Activated CD4-positive, alpha-beta T cell treated with anti-CD3 and anti-CD28 coated beads for 4 hours (primary cell): ENCODE measurements at places on chromosomes 2 and 18.

DNA sequence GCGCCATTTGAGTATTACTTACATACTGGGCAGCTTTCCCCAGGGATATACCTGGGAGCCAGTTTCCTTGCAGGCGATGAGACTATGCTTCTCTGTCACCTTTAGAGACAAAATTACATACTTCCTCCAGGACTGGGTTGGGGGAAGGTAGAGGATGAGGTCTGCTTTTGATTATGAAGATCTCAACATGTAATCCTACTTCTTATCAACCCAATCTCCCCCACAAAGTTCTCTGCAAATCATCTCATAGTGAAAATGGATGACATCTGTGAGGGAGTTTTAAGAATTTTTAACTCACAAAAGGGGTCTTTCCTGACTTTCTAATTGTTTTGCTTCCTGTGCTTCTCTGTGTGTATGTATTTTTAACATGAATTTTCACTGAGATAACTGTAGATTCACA, 81.9 kb downstream of the TMEM131 start:
- no peak for DNase-seq

- no peak for DNase-seq
Observed at GRCh38 chr2:55418512-55419232, 984 bp downstream of the CCDC88A start.

GRCh38 chr2:171550613-171551012, 28.3 kb downstream of the CYBRD1 start:
- DNase-seq = no peak

DNA sequence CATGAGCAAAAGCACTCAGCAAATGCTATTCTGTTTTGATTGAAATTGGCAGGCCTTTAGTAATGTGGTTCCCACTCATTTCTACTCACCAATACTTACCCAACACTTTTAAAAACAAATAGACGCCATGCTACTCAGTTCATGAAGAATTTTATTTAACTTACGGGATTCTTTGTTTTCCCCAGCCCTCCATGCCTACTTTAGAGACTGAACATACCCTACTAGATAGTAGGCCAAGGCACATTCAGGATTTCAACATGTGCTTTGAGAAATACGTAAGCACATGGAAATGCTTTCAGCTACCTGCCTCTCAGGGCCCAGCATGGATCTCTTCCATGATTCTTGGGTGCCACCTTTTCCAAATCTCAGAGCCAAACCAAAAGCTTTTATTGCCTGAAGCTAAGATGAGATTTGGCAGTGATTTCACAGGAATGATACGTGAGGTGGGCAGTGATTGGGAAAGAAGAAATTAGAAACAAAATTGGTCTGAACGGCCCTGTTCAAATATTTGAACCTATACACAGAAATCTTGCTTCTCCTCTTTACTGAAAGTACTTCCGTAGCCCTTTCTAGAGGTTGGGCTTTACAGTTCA, 31.4 kb downstream of the NAPG start:
- DNase-seq = no peak

- DNase-seq = no peak
Observed at GRCh38 chr18:911025-911424, 6.4 kb downstream of the ADCYAP1 start.

DNA sequence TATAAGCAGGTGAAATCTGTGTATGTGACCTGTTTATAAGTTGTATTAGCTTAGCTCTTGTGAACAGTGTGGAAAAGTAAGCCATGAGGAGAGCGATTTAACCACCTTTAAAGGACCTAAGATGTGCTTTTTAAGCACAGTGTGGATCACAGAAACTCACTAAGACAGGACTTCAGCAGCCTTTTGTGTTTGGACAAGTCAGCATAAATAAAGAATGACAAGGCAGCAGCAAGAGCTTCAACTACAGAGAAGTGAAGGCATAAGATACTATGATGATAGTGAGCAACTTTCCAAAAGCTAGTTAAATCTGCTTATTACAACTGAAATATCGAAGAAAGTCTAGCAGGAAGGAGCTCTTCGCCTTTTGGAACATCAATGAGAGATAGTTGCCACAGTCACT, 8.9 kb downstream of the HNRNPA3 start:
- DNase-seq = no peak

DNA sequence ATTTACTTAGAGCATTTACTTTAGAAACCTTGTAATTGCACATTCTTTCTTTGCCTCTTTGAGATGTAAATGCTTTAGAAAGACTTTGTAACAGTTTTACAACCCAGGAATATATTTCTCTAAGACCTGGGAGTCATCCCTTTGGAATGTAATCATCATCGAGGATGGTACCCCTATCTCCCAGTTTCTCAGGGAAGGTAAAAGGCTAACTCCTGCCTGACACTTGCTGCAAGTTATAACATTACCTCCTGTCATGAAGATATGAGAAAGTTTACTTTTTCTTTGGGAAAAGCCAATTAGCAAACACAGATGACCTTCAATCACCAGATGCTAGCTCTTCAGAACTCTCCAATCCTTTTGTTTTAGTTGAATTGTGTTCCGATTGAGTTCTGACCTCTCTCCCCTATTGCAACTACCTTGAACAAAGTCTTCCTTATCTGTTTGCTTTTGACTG, 420.3 kb upstream of the FSIP2 start:
- DNase-seq = no peak

DNA sequence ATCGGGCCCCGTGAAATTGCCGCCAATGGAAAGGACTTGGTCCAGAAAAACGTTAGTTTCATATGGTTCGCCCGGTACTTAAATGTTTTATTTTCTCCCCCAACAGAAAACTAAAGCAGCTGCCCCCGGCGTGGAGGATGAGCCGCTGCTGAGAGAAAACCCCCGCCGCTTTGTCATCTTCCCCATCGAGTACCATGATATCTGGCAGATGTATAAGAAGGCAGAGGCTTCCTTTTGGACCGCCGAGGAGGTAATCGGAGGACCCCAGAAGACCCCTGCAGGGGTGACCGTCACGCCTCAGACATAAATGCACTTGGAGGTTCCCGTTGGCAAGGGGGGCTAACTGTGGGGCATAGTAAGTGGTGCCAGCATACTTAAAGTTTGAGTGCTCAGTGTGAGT, 742 bp downstream of the RRM2 start:
- DNase-seq = no peak

- DNase-seq = no peak
Observed at GRCh38 chr18:56967035-56967434, 179.9 kb upstream of the BOD1L2 start.

DNA sequence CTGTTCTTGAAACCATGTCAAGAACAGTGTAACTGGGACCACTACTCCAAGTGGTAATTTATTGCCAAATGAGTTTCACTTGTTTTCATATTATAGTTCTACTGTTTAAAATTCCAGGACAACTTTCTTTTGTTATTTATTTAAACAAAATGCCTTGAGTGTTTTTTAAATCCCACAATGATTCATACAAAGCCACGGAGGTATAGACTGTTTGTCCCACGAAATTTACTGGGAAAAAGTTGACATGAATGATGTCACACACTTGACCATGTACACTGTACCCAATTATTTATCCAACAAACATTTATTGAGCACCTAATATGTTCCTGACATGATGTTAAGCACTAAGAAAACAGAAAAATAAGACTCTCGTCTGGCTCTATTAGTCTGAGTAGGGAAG, 243.9 kb upstream of the SIX2 start:
- DNase-seq = no peak

- DNase-seq = no peak
Observed at GRCh38 chr2:101725038-101725437, 27.5 kb downstream of the MAP4K4 start.

DNA sequence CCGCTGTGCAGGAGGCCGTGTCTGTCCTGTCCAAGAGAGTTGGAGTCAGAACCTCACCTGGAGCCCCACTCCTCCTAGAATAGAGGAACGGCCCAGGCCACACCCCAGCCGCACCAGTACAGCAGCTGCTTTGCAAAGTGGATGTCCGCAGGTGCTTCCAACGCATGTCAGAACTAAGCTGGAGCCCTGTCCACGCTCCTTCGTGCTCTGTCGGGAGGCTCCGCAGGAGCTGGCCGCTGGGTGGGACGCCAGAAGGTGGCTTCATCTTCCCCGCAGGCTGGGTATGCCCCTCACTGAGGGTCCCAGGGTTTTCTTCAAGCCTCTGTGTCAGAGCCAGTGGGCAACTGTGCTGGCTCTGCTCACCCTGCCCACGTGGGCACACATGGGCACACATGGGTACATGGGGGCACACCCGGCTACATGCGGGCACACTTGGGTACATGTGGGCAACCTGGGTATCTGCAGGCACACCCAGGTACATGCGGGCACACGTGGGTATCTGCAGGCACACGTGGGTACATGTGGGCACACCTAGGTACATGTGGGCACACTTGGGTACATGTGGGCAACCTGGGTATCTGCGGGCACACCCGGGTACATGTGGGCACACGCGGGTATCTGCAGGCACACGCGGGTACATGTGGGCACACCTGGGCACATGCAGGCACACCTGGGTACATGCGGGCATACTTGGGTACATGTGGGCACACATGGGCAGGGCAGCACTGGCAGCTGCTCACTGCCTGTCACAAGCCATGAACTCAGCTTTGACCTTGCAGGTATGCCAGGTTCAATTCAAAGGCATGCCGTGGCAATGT, 67.1 kb upstream of the CTDP1 start:
- no peak for DNase-seq

DNA sequence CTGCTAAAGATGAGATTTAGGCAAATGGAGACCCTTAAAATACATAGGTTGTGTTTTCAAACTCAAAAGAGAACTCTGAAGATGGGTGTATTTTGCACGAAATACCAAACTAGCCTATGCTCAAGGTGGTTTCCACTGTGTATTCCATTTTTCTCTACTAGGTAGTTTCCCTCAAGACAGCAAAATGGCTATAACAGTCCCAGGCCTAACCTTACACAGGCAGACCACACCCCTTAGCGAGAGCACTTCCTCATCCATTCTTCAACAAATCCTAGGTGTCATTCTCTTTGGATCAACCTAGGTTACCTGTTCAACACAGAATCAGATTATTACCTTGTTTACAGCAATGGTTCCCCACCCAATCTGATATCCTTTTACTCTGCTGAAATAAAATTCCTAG, 42.6 kb downstream of the HNRNPLL start:
- no peak for DNase-seq

- DNase-seq = no peak
Observed at GRCh38 chr2:29052807-29053206, 21.5 kb downstream of the PCARE start.

DNA sequence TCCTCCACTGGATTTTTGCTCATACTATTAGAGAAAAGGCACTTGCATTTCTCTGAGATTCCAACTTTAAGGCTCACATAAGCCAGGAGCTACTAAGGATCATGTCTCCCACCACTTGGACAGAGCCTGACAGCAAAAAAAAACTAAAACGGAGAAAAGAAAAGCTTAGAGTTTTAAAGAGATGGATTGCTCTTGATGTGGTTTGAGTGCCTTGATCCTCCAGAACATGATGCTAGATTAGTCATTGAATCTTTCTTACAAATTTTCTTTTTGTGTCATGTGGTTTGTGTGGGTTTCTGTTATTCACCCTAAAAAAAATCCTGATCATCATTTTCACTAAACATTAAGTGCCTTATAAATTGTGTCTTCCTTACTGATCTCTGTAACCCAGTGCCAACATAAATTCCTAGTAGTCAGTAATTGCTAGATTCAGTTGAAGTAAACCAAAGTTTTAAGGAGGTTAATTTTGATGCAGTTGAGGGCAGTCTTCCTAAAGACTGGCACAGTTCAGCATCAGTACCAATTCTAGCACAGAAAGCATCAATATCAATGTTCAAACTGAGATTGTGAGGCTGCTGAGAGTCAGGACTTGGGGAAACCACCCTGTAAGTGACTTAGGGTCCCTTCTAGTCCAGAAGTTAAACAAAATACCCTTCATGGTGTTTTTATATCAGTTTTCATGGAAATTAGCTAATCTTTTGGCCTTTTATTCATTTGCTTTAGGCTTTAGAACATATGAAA, 206.3 kb downstream of the RAD51AP2 start:
- DNase-seq = no peak

DNA sequence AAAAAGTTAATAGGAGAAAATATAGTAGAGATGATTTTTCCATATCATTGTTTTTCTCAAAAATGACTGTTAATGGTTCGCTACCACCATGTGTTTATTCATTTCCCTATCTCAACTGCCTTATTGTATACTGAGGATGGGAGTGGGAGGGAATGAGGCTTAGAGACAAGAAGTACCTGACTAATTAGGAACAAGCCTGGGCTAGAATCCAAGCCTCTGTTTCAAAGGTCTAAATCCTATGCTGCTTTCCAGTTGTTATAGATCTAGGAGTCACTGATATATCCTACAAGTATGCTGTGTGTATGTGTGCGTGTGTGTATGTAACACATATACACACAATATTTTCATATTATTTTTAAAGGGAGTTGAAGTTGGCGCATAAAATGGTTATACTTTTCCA, 465.9 kb downstream of the EPHA4 start:
- DNase-seq = no peak

DNA sequence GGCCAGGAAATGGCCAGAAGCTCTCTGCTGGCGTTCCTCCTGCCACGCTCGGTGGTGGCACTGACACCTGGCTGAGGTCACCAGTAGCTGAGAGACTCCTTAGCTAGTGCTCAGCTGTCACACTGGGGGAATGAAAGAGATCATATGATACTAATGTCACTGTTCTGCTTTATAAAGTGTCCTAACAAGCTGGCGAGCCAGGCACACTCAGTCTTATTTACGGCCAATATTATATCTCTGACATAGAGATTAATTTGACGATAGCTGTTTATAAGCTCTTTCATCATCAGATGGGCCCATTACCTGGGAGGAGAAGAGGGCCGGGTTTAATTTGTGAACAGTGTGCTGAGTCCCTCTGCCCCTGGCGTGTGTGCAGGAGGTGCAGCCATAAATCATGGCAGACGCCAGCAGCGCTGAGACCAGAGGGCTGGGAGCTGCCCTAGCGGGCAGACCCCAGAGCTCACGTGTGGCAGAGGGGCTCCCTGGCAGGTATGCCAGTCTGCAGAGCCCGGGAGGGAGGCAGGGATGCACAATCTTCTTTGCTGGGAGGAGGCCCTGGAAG, 246.5 kb downstream of the HAUS1 start:
- DNase-seq = no peak

- no peak for DNase-seq
Observed at GRCh38 chr2:179435000-179435399, 170.4 kb upstream of the SESTD1 start.
